ENCODE measurements at places on chromosomes 7 and 10.

DNA sequence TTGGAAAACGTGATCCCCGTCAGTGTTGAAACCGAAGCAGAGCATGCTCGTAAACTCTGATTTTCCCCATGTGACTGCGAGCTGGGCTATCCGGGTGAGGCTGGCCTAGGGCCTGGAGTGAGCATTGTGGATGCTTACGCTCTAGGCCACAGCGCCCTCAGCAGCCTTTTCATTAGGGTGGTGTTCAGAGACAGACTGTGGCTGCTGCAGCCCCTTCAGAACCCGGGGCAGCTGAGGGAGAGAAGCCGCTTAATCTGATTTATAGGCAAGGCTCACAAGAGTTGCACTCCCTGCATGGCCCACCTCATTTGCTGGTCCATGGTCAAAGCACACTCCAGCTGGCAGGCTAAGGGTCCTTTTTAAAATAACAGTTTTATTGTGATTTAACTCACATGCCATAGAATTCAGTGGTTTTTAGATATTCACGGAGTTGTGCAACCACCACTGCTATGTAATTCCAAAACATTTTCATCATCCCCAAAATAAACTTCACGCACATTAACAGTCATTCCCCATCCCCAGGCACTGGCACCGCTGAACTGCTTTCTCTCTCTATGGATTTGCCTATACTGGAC, 72.5 kb downstream of the SYPL1 start:
- DNase-seq, result no peak

DNA sequence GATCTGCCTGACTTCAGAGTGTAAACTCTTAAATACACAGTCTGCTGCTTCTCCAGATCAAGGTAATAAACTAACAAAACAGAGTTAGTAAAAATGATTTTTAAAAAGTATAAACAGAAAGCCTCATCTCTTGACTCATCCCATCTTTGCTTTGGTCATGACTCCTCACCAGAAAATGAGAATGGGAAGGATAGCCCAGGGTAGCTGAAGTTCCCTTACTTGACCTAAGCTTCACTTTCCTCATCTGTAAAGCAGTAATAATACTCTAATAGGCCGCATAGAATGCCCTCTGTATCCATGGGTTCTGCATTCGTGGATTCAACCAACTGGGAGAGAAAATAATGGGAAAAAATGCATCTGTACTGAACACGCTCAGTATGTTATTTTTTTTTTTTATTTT, 11.3 kb upstream of the SLC25A28 start:
- no peak for DNase-seq

DNA sequence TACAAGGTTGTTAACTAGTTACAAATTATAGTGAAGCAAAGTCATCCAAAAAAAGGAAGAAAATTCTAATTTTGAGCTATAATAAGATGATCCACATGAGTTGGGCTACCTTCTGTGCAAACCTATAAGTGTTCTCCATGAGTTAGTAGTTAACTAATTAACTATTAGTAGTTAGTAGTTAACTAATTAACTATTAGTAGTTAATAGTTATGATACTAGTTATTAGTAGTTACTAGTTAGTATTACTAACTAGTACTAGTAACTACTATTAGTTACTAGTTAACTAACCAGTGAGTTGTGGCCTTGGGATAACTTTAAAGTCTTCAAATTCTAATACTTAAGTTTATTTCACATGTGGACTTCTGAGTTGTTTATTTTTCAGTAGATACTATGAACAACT, 453.4 kb upstream of the GRM3 start:
- no peak for DNase-seq

DNA sequence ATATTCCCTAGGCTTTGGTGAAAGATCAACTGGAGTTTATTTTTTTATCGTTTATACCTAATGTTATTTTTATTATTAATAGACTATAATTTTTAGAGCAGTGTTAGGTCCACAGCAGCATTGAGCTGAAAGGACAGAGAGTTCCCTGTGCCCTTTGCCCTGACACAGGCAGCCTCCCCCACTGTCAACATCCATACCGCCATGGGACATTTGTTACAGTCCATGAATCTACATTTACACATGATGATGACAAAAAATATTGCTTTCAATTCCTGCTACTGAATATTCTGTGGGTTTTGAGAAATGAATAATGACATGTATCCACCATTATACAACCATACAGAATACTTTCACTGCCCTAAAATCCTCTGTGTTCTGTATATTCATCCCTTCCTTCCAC, 1297.5 kb upstream of the SORCS1 start:
- no peak for DNase-seq

DNA sequence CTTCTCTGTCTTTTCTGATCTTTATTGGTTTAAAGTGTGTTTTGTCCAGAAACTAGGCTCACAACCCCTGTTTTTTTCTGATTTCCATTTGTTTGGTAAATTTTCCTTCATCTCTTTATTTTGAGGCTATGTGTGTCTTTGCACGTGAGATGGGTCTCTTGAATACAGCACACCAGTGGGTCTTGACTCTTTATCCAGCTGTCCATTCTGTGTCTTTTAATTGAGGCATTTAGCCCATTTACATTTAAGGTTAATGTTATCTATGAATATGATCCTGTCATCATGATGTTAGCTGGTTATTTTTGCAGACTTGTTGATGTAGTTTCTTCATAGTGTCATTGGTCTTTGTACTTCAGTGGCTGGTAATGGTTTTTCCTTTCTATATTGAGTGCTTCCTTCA, 10.1 kb downstream of the TEX36 start:
- no peak for DNase-seq

- no peak for DNase-seq
Measured at GRCh38 chr7:27157702-27158431, 1.4 kb upstream of the HOXA7 start.

GRCh38 chr10:62081341-62082270, 180.1 kb downstream of the ARID5B start:
- no peak for DNase-seq

- DNase-seq, result no peak
Measured at GRCh38 chr10:22308390-22308789, 7.8 kb upstream of the COMMD3 start.

- no peak for DNase-seq
Measured at GRCh38 chr10:30374353-30374752, 25.3 kb upstream of the MTPAP start.

- DNase-seq, result no peak
Measured at GRCh38 chr7:113742377-113742776, 176.4 kb downstream of the PPP1R3A start.

- no peak for DNase-seq
Measured at GRCh38 chr10:130459851-130460490, 323.8 kb downstream of the GLRX3 start.

DNA sequence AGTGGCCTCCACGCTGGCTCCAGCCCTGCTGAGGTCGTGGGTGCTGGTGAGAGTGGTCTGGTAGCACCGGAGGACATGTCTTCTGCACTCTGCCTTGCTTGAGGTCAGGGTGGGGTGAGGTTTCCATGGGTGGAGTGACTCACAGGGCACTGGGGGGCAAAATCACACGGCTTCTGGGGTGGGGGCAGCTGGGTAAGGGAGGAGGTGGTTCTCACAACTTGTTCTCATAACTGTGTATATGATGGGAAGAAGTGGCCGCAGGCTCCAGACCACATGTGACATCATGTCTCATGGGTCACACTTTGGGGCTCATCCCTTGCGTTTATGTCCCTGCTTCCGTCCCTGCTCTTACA, 884 bp upstream of the PRF1 start:
- no peak for DNase-seq

GRCh38 chr7:37284805-37285231, 163.8 kb downstream of the ELMO1 start:
- DNase-seq, result peak; percentile 23

DNA sequence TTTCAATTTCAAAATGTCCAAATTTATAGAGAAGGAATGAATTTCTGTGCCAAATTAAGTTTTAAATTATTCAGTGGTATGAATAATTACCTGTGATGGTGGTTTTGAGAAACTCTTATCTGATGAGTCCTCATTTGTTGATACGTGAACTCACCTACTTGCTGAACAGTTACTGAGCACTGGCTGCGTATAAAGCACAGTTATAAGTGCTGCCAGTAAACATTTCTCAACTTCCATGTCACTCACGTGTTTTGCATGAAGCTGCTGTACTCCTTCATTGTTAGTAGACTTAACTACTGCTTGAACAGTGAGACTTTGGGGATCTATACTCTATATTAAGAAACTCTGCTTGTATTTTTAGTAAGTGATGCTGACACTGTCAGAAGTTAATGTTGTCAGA, 269.1 kb upstream of the FZD8 start:
- no peak for DNase-seq

- DNase-seq, result no peak
Measured at GRCh38 chr10:44030132-44030531, 354.8 kb downstream of the CXCL12 start.

DNA sequence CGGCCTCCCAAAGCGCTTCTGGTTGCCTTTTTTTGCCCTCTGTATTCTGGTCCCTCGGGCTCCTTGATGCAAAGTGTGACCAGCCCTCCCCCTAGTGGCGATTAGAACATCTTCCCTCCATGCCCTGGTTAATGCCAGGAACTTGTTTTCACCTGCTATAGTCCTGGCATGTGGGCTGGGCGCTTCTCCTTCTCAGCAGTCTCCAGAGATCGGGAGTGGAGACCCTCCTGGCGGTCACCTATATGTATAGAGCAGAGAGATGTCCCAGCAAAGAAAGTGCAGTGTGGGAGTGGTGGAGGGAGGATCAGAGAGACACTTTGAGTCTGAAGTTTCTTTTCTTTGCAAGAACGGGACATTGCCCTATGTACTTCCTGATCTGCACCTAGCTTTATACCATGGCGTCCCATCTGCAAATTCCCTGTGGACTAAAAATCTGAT, 264.1 kb downstream of the OTUD1 start:
- DNase-seq, result peak; percentile 31

- no peak for DNase-seq
Measured at GRCh38 chr7:100356416-100357068, 1.4 kb upstream of the PILRB start.

DNA sequence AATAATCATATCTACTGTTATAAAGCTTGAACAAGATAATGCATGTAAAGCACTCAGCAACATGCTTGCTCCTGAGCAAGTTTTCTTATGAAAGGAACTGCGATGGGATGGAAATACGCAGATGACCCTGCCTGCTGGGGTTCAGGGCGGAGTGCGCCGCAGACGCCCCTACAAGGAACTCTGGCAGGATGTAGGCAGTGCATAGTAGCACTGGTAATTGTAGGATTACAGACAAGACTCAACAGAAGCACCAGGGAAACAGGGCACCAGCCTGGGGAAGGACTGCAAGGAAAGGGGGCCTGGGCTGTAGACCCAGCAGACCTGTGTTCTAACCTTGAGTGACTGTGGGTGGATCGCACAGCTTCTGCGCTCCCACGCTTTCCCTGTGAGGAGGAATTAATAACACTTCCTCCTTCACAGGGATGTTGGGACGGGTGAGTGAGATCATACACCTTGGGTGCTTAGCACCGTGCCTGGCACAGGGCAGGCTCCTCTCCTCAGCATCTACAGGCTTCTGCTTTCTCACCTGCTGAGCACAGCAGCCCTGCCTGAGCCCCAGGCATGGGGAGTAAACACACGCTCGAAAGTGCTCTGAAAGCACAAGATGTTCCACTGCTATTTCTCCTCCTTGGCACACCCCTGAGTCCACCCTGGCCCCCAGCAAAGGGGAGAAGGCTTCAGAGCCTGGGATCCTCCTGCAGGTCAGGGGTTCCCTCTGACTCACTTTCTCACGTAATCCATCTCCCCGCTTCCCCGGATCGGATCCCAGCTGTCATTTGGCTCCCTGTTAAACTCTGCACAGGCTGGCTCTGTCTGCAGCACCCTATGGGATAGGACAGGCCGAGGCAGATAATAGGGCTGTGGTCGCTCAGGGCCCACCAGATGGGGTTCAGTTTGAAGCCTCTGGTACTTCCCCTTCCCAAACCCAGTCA, 19.2 kb downstream of the ITPRIP start:
- no peak for DNase-seq

DNA sequence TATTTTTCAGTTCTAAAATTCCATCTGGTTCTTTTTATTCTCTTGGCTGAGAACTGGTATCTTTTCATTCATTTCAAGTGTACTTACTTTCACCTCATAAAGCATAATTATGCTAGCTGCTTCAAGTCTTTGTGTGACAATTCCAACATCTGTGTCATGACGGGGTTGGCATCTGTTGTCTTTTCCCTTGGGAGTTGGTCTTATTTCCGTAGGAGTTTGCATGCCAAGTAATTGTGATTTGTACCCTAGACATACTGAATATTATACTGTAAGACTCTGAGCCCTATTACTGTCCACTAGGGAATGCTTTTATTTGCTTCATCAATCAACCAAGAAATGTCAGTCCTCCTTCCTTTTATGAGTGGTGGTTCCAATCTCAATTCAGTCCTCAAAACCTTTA, 24.6 kb upstream of the HUS1 start:
- DNase-seq, result no peak

- no peak for DNase-seq
Measured at GRCh38 chr10:89295597-89295996, 6.2 kb upstream of the IFIT2 start.

- no peak for DNase-seq
Measured at GRCh38 chr7:38452681-38453108, 178.5 kb downstream of the AMPH start.

- no peak for DNase-seq
Measured at GRCh38 chr10:34498821-34499220, 316.3 kb downstream of the PARD3 start.

- DNase-seq, result no peak
Measured at GRCh38 chr10:23630376-23630775, 191.5 kb downstream of the OTUD1 start.

GRCh38 chr10:14924013-14924412, 29.9 kb downstream of the DCLRE1C start:
- DNase-seq, result no peak

DNA sequence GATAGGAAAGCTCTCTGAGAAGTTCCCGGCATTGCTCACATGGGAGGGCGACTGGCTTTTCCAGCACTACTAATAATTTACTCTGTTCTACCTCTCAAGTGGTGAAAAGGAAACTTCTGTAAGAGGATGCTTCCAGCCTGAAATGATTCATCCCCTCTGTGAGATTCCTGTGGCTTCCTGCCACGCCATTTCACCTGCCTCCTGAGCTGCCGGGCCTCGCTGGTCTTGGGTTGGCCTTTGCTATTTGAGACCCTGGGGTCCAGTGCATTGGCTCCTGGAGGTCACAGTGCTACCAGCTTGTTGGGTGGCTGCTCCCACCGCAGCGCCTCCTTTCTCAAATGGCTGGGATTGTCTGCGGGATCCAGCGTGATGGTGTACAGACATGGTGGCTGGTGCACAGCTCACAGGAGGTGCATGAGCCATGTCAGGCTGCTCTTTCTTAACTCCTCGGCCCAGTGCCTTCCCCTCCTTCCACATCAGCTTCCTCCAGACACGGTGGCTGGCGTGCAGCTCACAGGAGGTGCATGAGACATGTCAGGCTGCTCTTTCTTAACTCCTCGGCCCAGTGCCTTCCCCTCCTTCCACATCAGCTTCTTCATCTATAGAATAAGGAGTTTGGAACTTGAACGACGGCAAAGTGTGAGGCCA, 42.9 kb upstream of the PCBD1 start:
- DNase-seq, result no peak

Data from GM19239 (cell line).